ENCODE measurements at places on chromosomes 5 and 9.

- DNase-seq = peak; percentile 37
These were observed 29.6 kb downstream of the MAML1 start for GRCh38 chr5:179762079-179762780.

DNA sequence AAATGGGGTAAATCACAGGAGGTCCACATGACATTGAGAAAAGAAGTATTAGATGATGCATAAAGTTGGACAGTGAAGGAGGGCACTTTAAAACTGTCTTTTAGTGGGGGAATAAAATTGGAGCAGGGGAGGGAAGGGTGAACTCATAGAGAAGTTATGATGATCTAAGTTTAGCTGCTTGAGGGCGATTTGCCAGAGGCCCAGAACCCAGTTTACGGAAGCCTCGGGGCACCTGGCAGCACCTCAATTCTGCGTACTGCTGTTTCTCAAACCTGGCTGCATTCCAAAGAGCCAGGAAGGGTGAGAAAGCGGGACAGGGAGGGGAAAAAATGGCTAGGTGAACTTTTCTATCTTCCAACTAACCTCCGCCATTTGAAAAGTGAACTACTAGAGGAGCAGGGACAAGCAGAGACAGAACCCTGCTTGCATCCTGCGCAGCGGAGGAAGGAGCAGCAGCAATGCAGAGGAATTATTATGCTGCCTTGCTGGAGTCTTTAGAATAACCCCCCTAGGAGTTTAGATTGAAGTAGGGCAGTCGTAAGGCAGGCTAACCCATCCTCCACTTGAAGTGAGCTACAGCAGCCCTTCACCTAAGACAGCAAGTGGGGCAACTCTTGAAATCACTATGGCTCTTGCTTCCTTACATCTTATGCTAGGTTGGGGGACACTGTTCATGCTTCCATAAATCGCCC lies 316.8 kb downstream of the BRINP1 start:
- no peak for DNase-seq

GRCh38 chr9:121261107-121261460 lies 6.9 kb upstream of the GSN start:
- no peak for DNase-seq

DNA sequence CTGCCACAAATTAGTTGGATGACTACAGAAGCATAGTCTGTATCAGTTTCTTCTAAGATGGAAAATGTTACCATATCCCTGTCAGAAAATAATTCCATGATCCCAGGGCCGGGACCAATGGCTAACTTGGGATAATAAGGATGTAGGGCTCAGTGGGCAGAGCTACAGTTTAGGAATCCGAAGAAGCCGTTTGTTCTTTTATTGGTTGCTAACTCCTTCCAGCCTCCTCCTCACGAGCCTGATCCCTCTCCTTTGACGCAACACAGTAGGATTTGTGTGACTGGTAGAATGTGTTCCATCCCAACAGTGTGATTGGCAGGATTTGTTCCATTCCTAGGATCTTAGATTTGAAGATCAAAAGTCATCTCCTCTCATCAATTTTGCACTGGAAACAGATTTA lies 496.9 kb downstream of the AGTPBP1 start:
- no peak for DNase-seq

GRCh38 chr9:76294301-76294700 lies 99.9 kb downstream of the RFK start:
- DNase-seq = no peak

DNA sequence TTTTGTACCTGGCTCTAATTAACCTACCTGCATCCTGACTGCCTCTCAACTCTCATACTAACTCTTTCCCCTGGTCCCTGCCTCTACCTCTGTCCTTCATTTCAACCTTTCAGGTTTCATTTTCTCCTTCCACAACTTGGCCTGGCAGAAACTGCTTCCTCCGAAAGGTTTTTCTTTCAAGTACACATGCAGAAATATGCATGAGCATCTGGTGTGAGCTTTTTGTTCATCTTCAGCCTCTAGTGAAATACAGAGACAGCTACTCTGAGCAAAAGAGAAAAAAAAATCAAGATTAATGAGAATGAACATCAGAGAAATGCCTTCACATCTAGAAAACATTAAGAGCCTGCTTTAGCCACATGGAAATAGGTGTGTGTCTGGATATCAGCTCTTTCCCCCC lies 297.9 kb upstream of the PCSK5 start:
- no peak for DNase-seq

DNA sequence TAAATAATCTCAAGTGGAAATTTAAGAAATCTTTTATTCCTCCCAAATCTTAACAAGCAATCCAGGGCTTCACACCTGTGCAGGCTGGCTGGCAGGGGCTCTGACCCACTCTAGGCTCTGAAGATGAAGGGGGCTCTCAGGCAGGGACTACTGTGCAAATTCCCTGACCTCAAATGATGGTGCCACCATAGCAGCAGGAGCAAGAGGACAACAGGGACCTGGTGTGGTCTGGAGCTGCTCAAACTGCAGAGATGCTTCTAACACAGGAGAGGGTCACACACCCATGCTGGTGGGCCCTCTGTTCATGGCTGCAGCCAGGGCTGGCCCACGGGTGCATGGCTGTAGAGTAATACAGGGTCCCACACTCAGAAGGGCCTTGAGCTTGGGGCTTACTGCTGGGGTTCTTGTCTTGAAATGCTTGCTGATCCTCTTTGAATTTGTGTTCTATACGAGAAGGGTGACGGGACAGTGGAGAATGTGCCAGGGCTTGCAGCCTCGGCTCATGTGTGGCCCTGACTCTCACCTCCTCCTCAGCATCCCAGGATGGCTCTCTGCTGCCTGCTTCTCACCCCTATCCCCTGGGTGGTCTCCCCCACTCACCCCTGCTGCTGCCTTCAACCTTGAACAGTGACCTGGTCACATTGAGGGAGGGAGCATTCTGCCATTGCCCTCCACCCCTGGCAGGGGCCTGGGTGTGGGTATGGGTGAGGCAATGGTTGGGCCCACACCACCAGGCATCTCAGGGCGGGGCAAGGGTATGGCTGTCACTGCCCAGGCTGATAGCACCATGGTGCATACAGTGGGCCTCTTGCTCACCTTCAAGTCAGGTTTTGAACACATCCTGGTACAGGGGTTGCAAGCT lies 191.7 kb downstream of the FSTL4 start:
- DNase-seq = no peak

DNA sequence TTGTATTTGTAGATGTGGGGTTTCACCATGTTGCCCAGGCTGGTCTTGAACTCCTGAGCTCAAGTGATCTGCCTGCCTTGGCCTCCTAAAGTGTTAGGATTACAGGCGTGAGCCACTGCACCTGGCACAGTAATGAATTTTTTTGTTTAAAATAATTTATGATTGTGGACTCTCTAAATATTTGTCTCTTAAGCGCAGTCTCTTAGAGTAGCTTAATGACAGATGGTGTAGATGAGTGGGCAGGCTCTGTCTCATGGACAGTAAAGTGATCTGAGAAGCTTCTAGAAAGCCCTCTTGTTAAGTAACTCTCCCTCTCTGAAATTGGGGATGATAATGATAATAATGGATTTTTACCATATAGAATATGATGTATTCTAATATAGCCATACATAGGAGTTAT lies 47.5 kb upstream of the KIAA1958 start:
- DNase-seq = no peak

DNA sequence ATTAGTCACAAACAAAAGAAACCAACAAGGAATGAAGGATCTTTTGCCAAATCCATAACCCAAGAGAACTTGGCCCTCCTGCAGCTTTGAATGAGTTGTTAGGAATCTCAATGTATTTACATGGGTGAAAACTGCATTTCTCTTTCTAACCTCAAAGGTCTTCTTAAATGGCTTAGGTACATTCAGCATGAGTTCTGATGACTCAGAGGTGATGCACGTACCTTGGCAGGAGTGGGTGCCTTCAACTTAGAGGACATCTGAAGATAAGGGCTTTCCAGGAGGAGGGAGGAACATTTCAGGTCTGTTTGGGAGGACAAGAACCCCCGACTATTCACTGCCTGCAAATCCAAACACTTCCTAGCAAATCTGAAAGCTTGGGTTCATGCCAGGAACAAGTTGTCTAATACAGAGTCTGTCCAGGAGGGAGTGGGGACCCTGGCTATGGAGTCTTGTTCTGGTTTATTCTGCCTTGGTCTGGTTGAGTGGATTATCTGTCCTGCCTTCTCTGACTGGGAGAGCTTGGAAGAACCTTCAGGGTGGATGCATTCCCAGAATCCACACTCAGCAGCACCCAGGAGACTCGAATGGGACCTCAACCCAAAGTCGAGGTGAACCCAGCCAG lies 65.7 kb downstream of the IRX2 start:
- no peak for DNase-seq

DNA sequence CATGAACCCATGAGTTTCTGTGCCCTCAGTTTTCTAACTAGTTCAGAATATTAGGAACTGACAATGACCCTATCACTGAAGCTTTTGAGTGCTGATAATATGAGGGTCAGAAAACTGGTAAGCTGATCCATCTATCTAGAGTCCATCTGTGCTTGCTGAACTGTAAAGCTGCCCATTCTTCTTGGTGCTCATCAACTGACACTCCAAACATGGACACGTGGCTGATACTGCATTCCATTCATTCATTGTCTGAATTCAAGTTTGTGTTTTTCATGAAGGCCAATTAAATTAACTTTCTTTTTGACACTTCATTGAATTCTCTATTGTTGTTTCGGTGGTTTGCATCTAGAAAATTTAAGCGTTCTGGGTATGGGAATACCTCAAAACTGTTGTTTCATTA lies 17.6 kb downstream of the NREP start:
- no peak for DNase-seq

GRCh38 chr5:138664276-138664943 lies 88.8 kb upstream of the CTNNA1 start:
- no peak for DNase-seq

- no peak for DNase-seq
These were observed 112.1 kb downstream of the CWC27 start for GRCh38 chr5:64880821-64881220.

DNA sequence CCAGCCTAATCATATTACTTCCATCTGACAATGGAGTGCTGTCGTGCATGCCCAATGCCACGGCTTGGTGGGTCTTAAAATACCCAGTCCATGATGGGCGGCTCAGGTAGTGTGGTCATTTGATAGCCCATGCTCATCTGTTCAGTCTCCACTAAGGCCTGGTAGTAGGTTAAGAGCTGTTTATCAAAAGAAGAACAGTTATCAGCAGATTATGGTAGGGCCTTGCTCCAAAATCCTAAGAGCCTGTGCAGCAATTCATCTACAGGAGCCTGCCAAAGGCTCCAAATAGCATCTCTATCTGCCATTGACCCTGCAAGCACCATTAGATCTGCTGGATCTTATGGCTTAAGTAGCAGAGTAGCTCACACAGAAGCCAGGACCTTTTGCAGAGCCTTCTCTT lies 21.8 kb upstream of the NTRK2 start:
- no peak for DNase-seq

GRCh38 chr9:130995086-130996011 lies 13.6 kb upstream of the LAMC3 start:
- peak; percentile 32 for DNase-seq

- peak; percentile 18 for DNase-seq
These were observed 3.2 kb downstream of the SH3PXD2B start for GRCh38 chr5:172450861-172451695.

GRCh38 chr9:107286057-107286456 lies 3.0 kb downstream of the RAD23B start:
- DNase-seq = no peak

DNA sequence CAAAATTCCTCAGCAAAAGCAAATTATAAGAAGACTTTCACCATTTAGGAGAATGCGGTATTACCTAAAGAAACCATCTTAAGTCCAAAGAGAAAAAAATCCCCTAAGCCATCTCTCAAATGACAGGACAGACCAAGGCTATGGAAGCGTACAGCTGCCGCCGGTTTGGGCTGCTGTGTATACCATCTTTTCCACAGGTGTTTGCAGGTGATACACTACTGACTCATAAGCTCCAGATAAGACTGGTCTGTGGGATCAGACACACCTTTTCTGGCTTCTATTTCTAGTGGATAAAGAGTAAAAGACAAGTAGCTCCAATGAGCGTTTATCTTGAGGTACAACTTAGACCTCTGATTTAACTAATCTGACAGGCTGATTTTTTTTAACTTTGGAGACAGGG lies 7.7 kb downstream of the CDKN2AIPNL start:
- DNase-seq = no peak

GRCh38 chr5:83900306-83900705 lies 179.7 kb upstream of the HAPLN1 start:
- DNase-seq = no peak

DNA sequence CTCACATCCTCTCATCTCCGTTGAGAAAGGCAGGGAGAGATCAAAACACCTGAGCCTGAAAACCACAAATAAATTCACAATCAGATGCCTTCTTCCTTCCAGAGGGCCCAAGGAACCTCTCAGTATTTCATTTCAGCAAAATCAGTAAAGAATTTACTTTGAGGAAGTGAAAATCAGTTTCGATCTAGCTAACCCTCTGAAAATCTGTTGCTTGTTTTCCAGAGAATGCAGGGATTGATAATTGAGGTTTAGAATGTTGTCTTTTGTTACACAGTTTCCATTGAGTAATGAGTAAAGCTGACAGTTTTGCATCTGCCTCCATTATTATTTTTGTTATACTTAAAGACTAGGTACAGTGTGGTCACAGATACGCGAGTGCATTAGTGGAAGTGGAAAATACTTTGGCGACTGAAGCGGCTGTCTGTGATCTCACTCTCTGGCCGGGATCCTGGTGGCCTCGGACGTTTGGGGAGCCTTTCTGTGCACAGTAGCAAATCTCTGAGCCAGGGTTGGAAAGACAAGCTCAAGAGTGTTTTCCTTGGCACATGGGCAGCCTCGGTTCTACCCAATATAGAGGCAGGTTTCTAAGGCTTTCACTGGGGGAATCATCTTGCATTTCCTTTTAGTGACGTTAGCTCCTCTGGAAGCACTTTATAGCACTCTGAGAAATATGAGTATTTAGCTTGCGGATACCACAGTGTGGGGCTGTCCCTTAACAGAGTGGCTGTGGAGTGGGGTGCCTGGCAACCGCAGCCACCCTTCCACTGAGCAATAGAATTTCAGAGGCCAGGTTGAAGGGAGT lies 32.2 kb upstream of the ANGPTL2 start:
- DNase-seq = no peak

GRCh38 chr5:66839636-66840185 lies 243.5 kb downstream of the MAST4 start:
- DNase-seq = no peak

DNA sequence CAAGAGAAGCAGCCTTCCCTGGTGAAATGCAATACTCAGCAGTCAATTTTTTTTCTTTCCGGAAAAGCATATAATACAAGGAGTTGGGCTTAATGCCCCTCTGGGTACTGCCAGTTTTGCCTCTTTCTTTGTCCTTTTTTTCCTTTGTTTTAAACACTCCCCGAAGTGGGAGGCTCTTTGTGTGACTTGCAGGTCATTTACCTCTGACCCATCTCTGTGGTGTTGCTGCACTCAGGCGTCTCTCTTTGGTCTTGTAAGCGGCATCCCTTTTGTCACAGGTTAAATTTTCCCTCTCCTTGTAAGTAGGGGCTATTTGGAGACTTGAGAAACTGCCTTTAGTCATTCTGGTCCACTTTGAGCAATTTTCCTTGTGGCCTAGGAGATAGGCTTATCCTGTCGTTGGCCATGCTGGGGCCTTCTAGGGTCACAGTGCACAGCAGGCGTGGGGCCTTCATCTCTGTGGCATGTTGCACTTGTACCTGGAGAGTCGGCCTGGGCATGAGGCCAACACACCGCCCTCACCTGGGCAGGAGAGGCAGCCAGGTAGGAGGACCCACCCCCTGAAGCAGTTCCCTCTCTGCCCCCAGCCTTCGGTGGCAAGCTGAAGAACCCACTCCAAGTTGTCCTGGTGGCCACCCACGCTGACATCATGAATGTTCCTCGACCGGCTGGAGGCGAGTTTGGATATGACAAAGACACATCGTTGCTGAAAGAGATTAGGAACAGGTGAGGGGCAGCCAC lies 27.7 kb upstream of the CTSL start:
- DNase-seq = no peak

- peak; percentile 42 for DNase-seq
These were observed 45.2 kb downstream of the GCNT4 start for GRCh38 chr5:75006865-75007822.

All from fibroblast of skin of left quadriceps (primary cell).